Thymus (tissue), 14 donors: ENCODE measurements at places on chromosomes 5 and 9.

DNA sequence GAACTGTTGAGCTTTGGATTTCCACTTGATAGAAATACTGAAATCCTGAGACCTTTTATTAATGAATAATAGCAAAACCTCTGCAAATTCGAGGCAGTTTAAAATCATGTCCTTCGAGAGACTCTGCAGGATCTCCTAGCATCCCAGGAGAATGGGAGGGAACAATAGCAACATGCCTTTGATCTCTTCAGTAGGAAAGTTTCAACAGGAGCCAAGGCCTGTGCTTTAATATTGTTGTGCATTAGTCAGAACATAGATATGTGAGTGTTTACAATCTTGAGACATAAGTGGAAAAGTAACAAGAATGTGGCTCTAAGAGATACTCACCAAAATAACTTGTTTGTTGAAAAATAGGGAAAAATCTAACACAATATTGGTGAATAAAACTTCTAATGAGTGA, 83.3 kb upstream of the LHFPL2 start:
- DNase-seq = no peak

- DNase-seq = no peak
These were observed 416.4 kb downstream of the EFNA5 start for GRCh38 chr5:107254214-107254901.

DNA sequence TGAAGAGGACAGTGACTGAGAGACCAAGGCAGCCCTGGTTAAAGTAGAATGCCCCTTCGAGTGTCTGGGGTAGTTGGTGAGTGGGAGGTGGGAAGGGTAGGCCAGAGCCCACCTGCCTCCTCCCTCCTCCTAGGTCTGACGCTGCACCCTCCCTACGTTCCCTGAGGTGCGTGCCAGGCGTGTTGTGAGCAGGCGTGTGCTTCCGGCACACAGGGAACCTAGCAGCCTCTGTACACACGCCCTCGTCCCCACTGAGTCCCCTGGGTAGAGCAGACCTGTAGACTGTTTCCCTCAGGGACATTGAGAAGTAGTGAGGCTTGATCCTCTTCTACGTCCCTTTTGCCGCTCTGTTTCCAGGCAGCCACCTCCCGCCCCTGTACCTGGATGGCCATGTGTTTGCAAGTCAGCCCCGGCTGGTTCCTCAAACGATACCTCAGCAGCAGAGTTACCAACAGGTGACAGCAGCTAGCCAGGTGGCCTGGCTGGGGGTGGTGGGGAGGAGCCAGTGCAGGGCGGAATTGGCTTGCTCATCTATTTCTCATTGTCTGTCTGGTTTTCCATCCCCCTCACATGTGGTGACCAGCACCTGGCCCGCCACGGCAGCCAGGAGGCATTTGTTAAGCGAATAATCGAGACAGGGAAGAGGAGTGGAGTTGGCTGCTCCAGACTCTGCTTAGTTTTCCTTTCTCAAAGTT, 16.8 kb upstream of the POMT1 start:
- DNase-seq = no peak

DNA sequence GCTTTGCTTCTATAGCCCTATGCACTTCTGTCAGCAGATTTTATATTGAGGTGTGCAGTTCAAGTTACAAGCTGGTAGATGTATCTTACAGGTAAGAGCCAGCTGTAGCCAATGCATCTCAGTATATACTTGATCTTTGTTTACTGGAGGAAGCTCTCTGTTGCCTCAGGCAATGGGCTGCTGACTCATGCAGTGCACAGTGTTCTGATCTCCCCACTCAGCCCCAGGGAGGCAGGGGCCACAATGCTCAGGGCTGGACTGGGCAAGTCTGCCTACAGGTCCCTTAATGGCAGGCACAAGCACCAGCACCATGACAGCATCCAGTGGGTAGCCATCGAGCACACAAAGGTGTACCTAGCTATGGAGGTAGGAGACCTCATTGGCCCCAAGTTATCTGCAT, 178.8 kb upstream of the CDH10 start:
- no peak for DNase-seq

DNA sequence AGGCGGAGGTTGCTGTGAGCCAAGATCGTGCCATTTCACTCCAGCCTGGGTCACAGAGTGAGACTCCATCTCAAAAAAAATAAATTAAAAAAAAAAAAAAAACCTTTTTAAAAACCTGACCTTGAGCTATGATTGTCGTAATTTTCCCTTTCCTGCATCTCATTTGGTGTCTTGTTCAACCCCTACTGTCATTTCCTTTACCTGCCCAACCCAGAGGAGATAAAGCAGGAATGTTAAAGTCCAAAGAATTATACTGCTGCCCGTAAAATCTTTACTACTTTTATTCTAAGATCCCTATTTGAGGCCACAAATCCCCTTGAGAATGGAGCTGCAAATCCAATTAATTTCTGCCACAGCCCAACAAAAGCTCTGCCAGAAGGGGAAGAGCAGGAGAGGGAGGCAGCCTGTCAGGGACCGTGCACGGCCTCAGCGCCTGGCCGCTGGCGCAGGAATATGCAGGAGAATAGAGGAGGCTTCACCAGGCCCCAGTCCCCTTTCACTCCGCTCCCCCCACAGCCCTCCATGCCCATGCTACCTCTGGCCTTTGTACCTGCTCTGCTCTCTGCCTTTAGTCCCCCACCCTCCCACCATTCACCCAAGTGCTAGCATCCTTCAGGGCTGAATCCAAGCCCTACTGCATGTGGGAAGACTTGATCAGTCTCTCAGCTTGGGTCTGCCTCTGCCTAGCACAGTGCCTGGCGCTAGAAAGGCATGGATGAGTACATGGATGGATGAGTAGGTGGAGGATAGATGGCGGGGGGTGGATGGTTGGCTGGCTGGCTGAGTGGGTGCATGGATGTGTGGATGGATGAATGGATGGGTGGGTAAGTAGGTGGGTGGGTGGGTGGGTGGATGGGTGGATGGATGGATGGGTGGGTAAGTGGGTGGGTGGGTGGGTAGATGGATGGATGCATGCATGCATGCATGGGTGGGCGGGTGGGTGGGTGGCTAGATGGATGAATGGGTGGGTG, 99.8 kb upstream of the SARDH start:
- no peak for DNase-seq

DNA sequence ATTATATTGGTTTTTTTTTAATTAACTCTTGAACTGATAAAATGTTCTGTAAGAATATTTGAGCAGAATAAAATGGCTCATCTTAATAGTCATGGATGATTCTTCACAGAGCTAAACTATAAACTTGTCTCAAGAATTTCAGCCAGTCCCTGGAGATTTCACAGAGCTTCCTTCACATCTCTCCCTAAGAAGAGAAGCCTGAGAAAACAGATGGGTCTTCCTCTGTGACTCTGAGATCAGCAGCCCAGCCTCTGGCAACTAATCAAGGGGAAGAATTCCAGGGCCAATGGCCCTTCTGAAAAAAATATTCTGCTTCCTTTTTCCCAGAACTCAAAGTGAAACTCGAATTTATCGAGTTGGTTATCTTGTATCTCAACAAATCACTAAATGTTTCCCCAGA, 122.2 kb upstream of the ITGA1 start:
- DNase-seq = no peak

- DNase-seq = no peak
These were observed 104.4 kb upstream of the GNA14 start for GRCh38 chr9:77752554-77752953.

- no peak for DNase-seq
These were observed 33.3 kb upstream of the ABCA1 start for GRCh38 chr9:104961238-104961637.

- no peak for DNase-seq
These were observed 436.7 kb downstream of the CETN3 start for GRCh38 chr5:89972901-89973300.
